ENCODE measurements at places on chromosomes 7 and 10.

DNA sequence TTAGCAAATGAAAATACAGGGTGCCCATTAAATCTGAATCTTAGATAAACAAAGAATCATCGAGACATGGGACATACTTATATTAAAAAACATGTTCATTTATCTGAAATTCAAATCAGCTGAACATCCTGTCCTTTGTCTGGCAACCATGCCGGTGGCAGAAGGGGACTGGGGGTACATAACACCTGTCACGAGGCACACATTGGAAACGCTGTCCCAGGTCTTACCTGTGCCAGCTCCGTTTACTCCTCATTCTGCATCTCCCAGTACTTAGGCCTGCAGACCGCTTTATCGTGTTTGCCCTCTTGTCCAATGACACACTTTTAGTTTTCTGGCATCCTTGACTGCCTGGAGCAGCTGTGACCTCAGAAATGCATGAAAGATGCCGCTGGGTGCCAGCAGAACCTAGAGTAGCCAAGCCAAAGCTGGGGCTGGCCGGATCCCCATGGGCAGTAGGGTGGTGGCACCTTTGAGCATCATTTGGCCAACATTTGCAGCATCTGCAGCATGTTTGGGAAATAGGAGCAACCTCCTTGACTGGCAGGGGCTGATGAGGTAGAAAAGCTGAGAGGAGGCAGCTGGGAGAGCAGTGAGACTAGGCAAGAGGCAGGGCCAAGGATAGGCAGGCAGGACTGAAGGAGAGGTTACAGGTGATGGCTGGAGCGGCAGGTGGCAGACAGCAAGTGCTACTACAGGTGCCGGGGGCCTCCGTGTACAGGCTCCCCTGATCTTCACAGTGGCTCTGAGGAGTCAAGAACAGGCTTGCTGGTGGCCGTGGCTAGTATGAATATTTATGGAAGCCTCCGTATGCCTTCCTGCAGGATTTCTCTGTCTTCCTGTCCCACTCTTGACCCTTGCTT lies 62.3 kb upstream of the BTBD16 start:
- no peak for DNase-seq

DNA sequence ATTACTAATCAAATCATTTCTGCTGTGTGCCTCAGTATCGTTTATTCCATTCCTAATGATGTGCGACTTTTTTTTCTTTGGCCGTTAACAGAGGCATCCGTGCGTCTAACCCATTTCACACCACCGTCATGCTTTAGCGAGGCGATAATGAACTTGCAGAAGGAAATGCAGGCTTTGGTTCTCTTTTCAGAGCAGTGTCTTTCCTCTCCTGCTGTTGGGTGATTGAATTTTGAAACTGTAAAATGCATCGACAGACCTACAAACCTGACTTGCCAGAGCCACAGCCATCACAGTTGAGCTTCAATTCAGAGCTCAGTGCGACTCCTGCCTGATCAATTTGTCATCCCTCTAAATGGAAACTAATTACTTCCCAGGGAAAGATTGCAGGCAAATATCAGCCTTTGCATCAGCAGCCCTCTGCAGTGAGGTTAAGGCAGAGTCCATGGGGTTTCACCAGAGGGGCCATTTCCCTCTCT lies 486.0 kb upstream of the GALNT17 start:
- no peak for DNase-seq

DNA sequence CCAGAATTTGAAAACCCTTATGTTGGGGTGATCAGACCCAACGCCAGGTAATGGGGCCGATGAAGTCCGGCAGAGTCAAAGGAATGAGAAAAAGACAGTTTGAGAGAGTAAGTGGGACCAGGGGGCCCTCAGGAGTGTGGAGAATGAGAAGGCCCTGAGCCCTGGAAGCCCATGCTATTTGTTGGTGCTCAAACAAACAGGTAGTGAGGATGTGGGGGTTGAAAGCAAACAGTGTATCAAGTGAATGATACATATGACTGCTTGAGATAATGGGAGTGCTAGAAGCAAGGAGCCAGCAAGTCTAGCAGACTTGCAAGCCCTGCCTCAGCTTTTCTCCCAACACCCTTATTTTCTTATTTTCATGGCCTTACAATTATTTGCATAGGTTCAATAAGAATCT lies 11.2 kb upstream of the SEPTIN14 start:
- no peak for DNase-seq

- peak; percentile 98 for DNase-seq
Observed at GRCh38 chr10:70656489-70656888, 15.8 kb upstream of the ADAMTS14 start.

- DNase-seq = no peak
Observed at GRCh38 chr10:49369216-49370162, 26.4 kb downstream of the DRGX start.

Measured in AG04450 (cell line).